NCI-H1436 (cell line): ENCODE measurements at places on chromosomes 1 and 21.
A peak's percentile ranks its signal among the peaks of the same experiment; 100 is the strongest.

DNA sequence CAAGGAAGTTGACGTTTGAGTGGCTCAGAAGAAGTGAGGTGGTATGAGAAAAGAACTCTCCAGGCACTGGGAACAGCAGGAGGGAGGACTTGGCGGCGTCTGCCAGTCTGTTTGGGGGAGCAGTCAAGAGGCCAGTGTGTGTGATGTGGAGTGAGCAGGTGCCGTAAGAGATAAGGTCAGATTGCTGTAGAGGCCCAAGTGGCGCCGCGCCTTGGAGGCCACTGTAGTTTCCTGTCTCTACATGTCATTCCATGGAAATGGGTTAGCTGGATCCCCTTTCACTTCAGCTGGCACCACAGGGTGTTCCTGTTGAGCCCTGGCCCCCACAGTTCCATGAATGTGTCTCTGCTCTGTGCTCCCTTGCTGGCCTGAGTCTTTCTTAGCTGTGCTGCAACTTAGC is 35.5 kb upstream of the PTPRF start:
- no peak for DNase-seq

DNA sequence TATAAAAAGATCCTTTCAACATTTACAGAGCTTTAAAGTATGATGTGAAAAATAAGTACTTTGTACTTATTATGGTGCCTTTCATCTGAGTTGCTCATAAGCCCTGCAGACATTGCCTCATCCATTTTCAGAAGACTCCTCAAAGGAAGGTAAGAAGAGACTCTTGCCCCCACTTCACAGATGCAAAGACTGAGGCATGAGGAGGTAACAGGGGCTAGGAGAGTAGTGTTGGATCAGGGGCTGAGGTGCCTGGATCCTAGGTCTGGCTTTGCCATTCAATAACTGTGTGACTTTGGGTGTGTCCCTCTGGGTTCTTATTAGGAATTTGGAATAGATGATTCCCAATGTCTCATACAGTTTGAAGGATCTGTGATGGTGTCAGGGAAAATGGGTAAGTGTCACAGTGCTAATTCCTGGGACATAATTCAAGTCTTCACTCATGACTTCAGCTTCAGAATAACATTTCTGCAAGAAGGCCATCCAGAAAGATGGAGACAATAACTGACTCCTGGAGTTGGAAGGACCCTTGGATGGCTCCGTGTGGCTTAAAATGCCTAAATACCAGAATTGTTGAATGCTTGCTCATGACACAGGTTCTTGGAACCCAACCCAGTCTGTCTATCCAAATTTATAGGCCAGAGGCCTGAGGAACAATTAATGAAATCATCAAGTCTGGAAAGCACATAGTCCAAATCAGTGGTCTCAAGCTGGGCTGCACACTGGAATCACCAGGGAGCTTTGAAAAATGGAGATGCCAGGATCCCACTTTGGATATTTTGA is 93.1 kb upstream of the RUNX1 start:
- DNase-seq, result no peak

- DNase-seq, result no peak
Measured at GRCh38 chr1:29984862-29985605, 738.4 kb downstream of the MATN1 start.

DNA sequence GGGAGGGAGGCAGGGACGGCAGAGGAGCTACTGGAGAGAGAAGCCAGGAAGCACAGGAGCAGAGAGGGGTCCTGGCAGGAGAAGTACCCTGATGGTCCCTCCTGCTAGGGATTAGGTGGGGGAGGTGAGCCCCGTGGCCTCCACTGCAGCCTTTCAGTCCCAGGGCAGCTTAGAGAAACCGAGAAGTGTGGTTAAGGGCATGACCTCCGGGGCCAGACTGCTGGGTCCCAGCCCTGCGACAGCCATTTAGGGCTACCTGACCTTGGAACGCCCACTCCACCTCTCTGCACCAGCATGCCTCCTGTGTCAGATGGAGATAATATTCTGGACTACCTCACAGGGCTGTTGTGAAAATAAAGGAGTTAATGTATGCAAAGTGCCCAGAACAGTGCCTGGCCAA is 47.4 kb downstream of the KCNN3 start:
- DNase-seq, result no peak

GRCh38 chr1:63976006-63976405 is 202.2 kb downstream of the ROR1 start:
- no peak for DNase-seq

GRCh38 chr1:161982507-161982895 is 41.2 kb downstream of the OLFML2B start:
- no peak for DNase-seq

DNA sequence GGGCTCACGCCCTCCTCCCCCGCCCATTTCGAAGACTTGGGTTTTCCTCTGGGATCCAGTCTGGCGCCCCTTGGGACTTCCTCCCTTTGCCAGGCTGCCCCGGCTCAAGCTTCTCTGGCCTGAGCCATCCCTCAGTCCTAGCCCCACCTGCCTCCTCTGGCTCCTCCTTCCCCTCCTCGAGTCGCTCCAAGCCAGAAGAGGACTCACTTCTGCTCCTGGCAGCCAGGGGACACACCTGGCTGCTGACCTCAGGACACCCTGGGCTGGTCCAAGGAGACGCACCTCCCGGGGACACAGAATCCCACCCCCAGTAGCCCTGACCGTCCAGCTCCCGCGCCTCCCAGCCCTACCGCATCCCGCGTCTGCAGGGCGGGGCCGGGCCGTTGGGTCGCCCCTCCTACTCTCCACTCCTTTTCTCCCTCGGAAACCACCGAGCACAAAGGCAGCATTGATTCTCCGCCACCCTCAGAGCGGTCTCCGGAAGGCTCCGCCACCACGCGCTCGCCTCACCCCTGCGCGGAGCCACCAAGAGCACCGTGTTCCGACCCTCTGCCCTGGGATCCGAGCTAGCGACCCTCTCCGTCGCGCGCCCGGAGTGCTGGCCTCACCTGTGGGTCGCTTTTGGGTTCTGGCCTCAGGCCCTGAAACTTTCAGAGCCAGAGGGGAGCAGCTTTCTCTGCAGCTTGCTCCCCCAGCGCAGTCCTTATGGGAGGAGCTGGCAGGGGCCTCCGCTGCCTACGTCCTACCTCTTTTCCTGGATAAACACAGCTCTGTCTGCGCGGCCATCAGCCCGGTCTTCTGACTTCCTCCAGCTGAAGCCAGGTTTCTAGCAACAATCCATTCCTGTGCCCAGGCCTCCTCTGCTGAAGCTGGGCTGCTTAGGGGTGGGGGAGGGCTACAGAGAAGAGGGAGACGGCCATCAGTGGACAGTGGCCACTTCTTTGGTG is at the start of gene C2CD4D:
TSS of gene C2CD4D (minus strand) at position 364 of the 947 bp plus-strand sequence. CDS start 831 bp downstream, outside the sequence.
- DNase-seq, result peak; percentile 82

GRCh38 chr1:68331117-68331865 is 99.0 kb upstream of the WLS start:
- DNase-seq, result no peak

DNA sequence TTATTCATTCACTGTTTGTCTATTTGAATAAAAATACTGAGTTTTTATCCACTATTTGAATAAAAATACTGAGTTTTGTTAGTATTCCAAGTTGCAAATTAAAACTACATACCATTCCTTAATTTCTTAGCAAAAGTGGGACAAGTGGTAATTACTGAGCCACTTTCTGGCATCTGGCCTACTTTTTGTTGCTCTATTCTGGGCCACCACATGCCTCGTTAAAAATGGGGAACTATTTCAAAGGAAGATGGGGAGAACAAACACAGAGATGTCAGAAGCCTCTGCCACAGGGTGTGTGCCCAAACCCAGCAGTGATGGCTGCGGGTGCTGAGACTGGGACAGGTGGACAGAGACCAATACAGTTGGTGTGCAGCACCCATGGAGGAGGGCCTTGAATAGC is 14.6 kb downstream of the PIGP start:
- DNase-seq, result no peak

GRCh38 chr21:33968080-33968994 is 52.7 kb upstream of the ATP5PO start:
- DNase-seq, result no peak

DNA sequence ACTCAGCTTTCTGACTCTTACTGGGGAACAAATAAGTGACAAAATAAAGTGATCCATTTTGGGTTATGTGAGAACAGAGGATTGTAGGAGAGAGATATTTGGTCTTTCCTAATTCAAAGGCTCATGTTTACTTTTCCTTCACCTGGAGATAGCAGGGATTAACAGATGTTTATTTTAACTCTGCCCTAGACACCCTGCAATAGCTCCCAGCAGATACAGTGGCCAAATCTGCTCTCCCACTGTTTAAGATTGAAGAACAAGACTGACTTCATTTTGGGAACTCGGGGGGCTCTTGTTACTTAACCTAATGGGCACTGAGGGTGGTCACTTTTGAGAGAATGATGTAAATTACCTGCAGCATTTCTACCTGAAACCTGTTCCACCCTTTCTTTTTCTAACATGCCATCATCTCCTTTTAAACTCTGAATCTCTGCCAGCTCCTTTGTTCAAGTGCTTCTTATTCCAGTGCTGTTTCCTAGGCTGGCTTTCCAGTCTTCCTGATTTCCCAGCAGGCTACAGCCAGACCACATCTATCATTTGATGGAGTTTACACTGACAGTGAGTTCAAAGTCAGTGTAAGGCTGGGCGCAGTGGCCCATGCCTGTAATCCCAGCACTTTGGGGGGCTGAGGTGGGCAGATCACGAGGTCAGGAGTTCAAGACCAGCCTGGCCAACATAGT is 90.0 kb downstream of the SELENOF start:
- DNase-seq, result no peak

DNA sequence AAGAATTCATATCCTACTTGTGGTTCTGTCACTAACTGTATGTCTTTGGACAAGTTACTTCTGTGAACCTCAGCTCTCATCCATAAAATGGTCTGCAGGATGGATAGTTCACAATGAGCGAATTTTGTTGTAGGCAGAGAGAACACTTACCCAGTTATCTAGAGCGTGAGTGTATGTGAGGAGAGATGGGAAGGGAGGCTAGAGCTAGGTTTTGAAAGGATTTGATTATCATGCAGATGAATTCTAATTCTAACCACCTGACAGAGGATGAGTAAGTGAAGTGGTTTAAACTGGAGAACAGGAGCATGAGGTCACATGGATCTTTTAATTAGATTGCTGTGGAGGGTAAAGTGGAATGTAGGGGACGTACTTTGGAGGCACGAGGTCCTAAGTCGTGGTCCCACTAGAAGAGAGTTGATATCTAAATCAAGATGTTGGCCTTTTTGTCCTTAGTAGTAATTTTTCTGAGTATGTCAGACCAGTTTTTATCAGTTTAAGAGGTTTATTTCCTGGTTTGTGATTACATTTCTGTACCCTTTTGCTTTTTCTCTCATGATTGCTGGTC is 5.0 kb downstream of the SUCO start:
- DNase-seq, result no peak

DNA sequence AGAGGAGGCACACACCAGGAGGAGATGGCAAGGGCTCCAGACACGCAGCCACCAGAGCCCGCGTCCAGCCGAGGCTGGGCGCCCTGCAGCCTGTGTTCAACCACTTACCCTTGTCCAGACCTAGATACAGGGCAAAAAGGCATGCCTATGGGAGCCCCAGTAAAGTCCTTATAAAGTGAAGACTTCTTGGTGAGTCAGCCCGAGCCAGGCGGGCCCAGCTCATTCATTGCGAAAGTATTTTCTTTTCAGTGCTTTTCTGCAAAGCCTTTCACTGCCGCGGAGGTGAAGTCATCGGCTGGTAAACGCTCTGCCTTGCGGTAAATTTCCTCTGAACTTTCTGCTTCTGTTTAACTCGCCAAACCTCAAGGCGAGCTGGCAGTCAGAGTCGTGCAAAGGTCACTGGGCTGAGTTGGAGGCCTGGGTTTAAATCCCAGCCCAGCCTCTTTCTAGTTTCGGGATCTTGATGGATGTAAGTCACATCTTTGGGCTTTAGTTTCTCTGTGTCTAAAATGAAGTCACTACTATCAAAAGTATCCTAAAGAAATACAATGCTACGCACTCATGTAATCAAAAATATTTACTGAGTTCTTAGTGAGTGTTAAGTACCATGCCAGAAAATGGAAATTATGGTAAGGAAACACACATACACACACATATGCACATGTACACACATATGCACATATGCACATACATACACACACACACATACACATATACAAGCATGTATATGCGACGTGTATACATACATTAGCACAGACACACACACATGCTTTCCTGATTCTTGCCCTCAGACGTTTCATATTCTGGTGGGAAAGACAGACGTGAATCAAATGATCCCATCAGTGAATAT is 54.7 kb upstream of the IFFO2 start:
- DNase-seq, result no peak

DNA sequence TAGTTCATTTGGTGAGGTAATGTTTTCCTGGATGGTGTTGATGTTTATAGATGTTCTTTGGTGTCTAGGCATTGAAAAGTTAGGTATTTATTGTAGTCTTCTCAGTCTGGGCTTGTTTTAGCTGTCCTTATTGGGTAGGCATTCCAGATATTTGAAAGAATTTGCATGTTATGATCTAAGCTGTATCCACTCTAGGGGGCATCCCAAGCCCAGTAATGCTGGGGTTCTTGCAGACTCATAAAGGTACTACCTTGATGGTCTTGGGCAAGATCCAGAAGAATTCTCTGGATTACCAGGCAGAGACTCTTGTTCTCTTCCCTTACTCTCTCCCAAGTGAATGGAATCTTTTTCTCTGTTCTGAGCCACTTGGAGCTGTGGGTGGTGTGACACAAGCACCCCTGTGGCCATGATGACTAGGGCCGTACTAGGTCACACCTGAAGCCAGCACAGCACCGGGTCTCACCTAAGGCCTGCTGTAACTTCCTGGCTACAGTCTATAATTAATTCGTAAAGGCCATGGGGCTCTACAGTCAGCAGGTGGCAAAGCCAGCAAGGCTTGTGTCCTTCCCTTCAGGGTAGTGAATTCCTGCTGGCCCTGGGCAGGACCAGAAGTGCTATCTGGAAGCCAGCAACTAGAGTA is 74.8 kb upstream of the PDE4B start:
- no peak for DNase-seq

GRCh38 chr1:153748903-153749302 is 21.1 kb downstream of the INTS3 start:
- DNase-seq, result no peak

- DNase-seq, result no peak
Measured at GRCh38 chr1:187443939-187444338, 615.2 kb downstream of the PLA2G4A start.

DNA sequence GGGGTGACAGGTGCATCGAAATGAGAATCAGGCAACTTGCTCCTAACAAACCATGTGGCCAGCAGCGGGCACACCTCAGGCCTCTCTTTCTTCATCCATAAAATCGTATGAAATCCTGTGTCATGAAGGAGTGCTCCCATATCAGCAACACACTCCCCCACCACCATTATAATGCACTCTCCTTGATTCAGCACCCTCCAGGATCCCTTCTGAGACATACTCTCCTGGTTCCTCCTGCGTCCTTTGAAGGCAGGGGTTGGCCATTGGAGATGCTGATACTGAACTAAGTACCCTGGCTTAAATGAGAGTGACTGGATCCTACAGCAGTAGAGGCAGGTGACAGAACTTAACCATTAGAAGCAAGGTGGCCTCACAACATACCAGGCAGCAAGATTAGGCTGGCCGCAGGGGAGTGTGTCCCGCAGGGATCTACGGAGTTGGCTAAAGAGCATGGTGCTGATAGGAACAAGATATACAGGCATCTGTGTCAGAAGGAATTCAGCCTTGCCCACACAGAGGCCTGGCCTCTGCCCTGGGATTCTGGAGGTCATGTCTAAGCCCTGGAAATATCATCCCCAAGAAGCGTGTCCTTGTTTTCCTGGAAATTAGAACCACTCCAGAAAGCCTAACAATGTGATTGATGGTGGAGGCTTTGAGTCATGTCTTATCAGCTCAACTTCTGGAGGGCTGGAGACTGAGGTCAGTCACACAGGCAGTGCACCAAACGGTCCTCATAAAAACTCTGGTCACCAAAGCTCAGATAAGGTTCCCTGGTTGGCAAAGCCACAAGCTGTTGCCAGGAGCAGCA is 16.8 kb downstream of the S100A7A start:
- no peak for DNase-seq
